ENCODE measurements at places on chromosomes 1 and 21.

GRCh38 chr1:56477164-56478111 is 101.9 kb downstream of the PLPP3 start:
- DNase-seq: no peak

DNA sequence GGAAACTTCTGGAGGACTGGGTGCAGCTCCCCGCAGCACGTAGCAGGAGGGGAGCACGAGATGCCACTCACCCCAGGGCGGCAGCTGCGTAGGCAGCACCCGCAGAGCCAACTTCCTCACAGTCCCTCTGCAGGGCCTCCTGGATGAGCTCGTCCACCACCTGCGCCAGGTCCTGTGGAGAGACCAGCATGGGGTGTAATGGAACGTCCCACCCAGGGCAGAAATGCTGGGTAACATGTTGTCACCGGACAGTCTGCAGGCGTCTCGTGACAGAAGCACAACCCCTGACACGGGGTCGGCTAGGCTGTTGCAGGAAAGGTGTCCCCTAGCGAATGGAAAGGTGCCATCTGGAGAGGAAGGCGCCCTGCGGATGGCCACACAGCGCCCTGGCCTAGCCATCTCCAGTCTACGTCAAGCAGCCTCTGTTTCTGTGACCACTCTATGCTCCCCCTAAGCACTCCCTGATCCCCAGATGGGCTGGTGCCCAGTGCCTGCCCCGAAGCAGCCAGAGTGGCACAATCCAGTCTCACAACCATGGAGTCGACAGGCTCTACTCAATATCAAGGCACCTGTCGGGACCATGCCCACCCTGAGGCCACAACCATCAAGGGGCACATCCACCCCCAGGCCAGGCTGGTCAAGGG is 21.2 kb downstream of the MCM3AP start:
- no peak for DNase-seq

DNA sequence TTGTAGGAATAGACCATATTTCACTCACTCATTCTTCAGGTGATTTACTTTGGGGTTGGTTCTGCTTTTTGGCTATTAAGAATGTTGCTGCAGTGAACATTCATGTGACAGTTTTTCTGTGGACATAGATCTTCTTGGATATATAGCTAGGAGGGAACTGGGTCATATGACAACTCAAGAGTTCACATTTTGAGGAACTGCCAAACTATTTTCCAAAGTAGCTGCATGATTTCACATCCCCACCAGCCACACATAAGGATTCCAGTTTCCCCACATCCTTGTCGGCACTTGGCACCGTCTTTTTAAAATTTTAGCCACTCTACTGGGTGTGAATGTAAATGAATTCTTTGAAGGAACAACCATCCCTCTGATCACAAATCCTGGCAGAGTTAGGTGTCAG is 126.0 kb downstream of the PRDM2 start:
- DNase-seq: no peak

DNA sequence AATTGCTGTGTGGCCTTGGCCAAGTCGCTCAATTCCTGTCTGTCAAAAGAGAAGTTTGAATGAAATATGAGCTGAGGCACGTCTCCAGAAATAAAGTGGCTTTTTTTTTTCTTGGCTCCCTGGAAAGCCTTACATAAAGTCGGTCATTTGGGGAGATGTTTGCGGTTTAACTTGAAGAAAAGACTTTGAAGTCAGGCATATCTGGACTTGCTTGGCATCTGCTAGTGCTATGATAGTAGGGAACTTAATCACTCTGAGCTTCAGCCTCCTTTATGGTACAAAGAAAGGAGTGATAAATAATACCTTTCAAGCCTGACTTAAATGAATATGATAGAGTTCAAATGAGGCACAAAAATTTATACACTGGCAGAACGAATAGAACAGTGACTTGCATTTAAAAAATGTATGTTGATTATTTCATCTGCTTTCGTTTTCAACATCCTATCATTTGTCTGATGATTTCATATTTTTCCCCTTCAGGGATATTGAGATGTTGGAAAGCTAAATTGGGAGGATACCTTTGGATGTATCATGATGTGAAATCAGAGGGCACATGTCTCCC is 60.2 kb downstream of the FASLG start:
- DNase-seq: no peak

DNA sequence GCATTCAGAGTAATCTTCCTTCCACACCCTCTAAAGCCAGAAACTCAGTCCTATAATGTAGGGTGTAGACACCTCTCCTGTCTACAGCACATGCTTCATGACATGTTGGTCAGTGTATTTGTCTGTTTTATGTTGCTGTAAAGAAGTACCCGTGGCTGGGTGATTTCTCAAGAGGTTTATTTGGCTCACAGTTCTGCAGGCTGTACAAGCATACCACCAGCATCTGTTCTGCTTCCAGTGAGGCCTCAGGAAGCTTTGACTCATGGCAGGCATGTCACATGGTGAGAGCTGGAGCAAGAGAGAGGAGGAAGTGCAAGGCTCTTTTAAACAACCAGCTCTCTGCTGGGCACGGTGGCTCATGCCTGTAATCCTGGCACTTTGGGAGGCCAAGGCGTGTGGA is 12.1 kb downstream of the PLOD1 start:
- no peak for DNase-seq

DNA sequence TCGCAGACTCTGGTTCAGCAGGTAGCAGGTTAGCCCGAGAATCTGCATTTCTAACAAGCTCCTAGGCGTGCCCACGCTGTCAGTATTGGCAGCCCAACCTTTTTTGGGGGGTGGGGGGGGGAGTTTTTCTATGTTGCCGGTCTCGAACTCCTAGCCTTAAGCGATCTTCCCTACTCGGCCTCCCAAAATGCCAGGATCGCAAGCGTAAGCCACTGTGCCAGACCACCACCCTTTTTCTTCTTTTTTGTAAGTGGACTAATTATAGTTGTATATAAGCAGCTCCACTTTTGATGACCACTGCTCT is 480 bp upstream of the MIS18A start:
- no peak for DNase-seq

DNA sequence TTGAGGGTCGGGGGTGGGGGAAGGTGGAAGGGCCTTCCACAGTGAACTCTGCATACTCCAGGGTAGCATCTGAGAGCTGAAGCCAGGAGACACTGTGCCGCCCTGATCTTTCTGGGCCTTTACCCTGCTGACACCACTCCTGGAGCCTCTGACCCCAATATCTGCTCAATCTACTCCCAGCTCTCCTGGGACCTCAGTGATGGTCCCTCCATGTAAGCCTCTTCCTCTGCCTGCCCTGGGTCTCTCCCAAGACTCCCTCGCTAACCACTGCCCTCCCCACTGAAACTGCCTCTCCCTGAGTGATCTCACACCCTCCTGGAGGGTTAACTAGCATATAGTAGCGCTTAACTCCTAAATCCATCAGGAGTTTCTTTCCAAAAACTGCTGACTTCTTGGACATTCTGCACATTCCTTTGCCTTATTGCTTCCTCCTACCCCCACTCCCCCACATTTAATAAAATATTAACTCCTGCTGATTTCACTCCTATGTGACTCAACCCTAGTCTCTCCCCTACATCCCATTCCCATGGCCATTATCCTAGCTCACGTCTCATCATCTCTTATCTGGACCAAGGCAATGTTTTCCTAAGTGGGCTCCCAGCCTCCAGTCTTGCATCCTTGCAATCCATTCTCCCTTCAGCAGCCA is 145.6 kb downstream of the HMGB4 start:
- no peak for DNase-seq

- no peak for DNase-seq
Measured at GRCh38 chr1:198040880-198041279, 115.9 kb upstream of the NEK7 start.

- DNase-seq: no peak
Measured at GRCh38 chr21:42455196-42455595, 40.8 kb downstream of the RSPH1 start.

DNA sequence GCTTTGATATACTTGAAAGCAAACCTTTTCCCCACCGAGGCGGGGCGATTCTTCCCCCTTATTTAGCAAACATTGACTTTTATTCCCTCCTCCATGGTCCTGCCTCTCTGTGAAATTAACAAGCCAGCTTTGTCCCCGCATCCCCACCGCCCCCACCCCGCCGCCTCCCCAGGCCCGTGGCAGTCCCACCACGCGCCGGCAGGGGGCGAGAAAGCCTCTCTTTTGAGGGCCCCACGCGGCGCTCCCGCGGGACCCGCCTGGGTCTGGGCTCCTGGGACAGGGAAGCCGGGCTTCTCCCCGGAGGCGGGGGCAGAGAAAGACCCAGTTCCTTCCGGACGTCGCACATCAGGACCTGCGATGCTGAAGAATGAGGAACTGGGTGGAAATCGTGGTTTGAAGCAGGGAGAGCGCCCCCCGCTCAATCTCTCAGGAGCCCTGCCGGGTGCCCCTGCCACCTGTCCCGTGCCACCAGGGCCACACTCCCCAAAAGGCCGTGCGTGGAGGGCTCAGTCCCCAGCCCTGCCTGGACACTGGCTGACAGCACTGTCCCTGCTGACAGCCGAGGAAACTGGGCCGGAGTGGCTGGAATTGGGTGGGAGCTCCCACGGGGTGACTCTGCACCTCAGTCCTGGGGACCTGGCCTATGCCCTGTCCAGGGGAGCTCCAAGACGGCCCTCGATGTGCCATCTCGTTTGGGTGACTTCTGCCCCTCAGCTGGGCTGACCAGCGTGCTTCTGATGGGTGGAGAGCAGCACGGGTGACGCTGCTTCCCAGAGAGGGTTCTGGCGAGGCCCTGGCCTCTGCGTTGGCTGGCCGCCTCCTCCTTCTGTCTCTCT is 8.6 kb upstream of the ACTRT2 start:
- DNase-seq: no peak

- no peak for DNase-seq
Measured at GRCh38 chr1:9774712-9775679, 48.8 kb downstream of the CLSTN1 start.

GRCh38 chr1:117436513-117436912 is 69.3 kb downstream of the MAN1A2 start:
- DNase-seq: no peak

- DNase-seq: no peak
Measured at GRCh38 chr21:15319727-15320126, 254.9 kb upstream of the NRIP1 start.

DNA sequence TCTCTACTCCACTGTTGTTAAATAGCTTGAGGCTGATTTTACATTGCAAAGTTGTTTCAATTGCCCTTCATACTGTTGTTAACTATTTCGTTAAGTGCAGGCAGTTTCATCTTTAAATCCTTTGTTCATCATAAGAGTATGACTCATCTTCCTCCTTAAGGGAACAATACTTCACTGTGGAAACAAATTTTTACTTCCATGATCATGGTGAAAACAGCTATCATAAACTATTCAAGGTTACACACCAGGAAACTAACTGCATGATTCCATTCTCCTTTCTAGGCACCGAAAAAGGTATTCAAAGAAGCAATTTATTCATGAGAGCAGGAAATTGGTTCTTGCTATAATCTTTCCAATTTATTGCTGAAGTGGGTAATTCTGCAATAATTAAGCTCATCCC is 593.2 kb downstream of the LRRIQ3 start:
- no peak for DNase-seq

DNA sequence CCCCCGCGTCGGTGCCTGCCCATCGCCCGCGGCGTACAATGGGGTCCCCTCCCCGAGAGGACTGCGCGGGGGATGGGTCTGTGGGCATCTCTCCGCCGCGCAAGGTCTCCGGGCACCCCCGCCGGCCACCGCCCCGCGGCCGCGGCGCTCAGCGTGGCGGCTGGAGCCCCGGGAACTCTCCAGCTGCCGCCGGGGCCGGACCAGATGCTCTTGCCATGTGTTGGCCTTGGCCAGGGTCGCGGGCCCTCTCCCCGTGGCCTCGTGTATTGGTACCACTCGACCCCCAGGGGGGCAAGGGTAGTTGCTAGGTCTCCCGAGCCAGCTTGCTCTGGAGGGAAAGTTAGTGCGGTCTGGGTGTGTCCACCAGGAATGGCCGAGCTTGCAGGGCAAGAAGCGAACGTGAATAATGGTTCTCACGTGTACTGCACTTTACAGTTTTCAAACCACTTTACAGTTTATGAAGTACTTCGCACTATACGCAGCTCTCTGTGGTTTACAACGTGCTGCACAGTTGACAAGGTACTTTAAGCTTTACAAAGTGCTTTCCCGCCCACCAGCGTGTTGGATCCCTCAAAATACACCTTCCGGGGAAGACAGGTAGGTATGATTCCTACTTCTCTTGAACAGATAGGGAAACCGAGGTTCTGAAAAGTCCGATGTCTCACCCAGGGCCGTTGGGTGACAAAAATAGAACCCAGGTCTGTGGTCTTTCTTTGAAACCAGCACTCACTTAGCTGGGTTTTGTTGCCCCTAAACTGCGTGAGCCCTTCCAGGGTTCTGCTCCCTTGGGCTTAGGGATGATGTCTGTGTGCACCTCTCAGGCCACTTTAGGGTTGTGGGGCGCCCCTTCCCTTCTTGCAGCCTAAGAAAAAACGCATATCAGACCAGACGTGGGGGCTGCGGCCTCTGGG is 1.2 kb downstream of the EPHB2 start:
- no peak for DNase-seq

DNA sequence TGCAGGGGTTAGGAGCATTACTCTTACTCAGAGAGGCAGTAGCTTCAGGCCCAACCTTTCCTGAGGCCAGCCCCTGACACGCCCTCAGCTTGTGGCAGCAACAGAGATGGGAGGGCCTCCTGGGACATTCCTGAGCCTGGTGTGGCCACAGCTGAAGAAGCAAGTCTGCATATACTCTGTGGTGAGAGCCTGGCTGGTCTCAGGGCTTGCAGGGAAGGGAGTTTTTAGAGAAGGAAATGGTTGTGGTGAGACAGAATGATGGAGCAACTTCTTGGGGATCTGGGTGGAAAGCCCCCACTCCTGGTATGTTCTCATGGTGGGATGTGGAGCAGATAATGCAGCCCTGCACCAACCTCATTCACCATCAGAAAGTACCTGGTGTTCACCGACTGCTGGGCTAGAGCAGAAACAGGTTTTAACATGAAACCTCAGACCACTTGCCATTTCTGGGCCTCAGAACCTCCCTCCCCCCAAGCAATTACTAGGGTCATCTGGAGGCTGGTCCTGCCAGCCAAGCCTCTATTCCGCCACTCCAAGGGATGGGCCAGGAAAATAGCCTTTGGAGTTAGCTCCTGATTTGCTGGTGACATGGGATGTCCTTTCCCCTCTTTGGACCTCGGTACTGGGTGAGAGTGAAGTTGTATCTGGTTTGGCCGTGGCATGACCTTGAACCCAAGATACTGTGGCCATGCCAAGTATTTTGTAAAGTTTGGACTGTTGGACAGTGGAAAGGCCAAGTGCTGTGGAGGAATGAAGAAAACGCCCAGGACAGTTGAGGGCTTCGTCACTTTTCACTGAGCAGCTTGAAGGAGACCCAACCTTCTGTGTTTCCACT is 28.1 kb upstream of the RNF19B start:
- no peak for DNase-seq

Data from activated CD8-positive, alpha-beta memory T cell treated with anti-CD3 and anti-CD28 coated beads for 1 hour (primary cell).